ENCODE measurements at places on chromosomes 11 and 22. TPM values are rescaled to one million over a fixed set of nuclear protein-coding genes. Genes with fewer than 3 reads are reported as not detected.

- no peak for DNase-seq
Observed at GRCh38 chr11:8828580-8829361, 82.2 kb upstream of the AKIP1 start.

DNA sequence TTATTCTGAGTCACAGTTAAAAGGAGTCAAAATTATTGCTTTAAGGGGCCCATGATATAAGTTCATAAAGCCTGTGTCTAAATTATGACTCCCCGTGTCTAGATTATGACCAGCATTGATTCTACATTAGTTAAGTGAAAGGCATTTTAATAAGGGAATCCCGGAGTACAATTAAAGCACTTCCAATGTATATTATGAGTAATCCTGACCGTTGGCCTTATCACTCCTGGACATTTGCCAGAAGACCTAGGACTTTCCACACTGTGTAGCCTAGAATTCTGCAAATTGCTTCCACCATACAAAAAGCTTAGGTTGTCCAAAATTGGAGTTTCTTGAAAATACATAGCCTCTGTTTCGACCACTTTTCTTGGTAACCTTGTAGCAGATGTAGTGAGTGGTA, 1292.6 kb downstream of the LRRC4C start:
- no peak for DNase-seq

DNA sequence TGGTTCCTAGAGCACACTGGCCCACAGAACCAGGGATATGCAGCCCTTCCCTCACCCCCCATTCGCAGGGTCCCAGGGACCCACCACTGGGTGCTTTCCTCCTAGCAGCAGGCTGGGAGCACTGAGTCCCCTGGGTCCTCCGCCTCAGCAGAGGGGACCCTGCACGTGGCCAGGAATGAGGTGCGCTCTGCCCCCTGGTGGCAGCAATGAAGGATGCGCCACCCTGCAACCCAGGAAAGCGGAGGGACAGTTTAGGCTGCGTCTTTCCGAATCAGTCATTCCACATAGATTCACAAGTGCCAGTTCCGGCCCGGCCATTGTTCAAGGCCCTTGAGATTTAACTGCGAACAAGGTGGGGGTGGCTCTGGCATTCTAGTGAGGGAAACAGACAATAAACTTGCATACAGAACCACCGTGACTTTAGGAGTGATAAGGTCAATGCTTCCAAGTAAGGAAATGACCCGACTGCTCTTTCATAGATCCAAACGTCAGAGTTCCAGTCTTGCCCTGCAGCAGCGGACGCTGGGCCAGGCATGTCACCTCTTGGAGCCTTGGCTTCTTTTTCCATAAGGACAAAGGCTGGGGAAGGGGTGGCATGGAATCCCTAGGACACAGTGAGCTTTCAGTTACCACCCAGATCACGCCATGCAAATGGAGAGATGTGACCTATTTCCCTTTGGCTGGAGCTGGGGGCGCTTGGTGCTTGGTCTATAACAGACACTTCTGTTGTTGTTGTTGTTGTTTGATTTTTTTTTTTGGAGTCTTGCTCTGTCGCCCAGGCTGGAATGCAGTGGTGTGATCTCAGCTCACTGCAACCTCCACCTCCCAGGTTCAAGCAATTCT, 7.7 kb downstream of the RIN1 start:
- peak; percentile 79 for DNase-seq

DNA sequence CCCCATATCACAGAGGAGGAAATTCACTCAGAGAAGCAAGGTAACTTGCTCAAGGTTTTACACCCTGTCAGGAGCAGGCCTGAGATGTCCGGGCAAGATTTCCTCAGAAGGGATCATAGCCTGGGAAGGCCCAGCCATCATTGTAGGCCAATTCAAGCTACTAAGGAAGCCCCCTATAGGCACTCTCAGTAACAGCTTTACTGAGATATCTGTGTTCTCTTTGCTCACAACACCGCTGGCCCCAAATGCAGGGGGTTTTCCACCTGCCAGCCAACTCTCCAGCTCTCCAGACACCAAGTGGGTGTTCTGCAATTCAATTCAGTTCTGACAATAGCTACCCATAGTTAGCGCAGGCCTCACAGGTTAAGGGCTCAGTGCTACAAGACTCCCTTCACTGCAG, 84.0 kb downstream of the SLC36A4 start:
- no peak for DNase-seq

DNA sequence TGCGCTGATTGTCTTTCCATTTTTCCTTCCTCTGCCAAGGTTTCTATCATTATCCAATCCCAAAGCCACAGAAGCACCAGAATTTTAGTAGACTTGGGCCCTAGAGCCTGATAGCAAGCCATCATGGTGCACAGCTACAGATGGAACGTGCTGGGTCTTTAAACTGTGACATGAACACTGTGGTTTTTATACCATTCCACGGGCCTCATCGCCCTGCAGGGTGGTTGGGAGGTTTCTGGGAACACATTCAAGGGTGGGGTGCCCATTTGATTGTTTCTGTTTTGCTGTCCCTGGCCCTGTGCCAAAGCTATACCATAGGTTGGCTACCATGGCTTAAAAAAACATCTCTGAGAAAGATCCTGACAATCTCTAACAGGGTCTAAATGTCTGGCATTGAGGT, 151.9 kb downstream of the CACNA1I start:
- DNase-seq: no peak

DNA sequence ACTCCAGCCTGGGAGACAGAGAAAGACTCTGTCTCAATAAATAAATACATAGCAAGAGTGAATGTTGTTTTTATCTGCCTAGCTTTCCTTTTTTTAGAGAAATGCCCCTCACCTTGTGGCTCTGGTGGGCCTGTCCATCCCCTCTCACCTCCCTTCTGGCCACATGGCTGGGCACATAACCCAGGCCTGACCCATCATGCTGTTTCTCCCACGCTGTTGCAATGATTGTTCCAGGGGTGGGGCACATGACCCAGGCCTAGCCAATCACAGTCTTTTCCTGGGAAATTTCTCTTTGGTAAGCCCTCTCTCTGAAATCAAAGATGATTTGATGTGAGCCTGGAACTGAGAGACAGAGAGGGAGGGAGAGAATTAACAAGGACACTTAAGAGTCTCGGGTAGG, 5.5 kb upstream of the CYTH4 start:
- DNase-seq: no peak

- no peak for DNase-seq
Observed at GRCh38 chr11:26204101-26204500, 127.8 kb upstream of the ANO3 start.

DNA sequence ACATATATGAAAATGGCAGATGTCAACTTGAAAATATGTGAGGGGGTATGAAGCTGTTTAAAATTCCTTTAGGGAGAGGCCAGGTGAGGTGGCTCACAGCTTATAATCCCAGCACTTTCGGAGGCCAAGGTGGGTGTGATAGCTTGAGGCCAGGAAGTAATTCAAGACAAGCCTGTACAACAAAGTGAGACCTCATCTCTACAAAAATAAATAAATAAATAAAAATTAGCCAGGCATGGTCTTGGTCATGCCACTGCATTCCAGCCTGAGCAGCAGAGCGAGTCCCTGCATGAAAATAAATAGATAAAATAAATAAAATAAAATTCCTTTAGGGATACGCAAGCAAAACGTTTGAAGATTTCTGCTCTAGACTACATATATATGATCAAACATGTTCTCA, 38.1 kb upstream of the FAM181B start:
- no peak for DNase-seq

GRCh38 chr11:57792870-57793269, 31.3 kb downstream of the CTNND1 start:
- DNase-seq: no peak

- no peak for DNase-seq
Observed at GRCh38 chr11:100632941-100633452, 54.1 kb upstream of the ARHGAP42 start.

The USP2 gene
- not detected for total RNA-seq

The IL17REL gene
- 0.31 TPM for total RNA-seq

The ZW10 gene
- total RNA-seq: 15.5 TPM

The PDGFB gene
- total RNA-seq: not detected

The MRGPRE gene
- total RNA-seq: not detected

All from activated B cell treated with CpG ODN at 0.5 μM for 24 hours (primary cell).